Inflammatory macrophage treated with lipopolysaccharide for 4 hours (primary cell): ENCODE measurements at places on chromosomes 1 and 21.

GRCh38 chr21:45761704-45762103, 118.2 kb downstream of the PCBP3 start:
- no peak for DNase-seq

DNA sequence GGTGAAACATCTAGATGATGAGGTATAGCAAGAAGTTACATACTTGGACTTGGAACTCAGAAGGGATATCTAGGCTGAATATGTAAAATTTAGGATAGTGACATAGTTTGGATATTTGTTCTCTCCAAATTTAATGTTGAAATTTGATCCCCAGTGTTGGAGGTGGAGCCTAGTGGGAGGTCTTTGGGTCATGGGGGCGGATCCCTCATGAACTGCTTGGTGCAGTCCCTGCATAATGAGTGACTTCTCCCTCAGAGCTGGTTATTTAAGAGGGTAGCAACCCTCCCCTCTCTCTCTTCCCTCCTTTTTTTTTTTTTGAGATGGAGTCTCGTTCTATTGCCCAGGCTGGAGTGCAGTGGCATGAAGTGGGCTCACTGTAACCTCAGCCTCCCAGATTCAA, 15.5 kb downstream of the ST3GAL3 start:
- no peak for DNase-seq

DNA sequence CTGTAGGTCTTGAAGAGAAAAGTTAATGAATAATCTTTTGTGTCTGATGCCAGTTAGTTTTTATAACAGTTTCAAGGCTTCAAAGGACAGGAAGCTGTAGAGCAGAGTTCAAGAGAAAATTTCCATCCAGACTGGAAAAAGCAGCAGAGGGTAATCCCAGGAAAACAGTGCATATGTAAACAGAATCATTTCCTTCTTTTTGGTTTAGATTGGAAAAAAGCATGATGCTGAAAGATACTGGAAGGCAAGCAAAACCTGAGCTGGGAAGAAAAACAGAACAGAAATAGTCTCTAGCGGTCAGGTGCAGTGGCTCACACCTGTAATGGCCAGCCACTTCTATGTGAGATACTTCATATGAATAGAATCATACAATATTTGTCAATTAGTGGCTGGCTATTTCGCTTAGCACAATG, 71.9 kb downstream of the ZSWIM5 start:
- DNase-seq, result no peak

DNA sequence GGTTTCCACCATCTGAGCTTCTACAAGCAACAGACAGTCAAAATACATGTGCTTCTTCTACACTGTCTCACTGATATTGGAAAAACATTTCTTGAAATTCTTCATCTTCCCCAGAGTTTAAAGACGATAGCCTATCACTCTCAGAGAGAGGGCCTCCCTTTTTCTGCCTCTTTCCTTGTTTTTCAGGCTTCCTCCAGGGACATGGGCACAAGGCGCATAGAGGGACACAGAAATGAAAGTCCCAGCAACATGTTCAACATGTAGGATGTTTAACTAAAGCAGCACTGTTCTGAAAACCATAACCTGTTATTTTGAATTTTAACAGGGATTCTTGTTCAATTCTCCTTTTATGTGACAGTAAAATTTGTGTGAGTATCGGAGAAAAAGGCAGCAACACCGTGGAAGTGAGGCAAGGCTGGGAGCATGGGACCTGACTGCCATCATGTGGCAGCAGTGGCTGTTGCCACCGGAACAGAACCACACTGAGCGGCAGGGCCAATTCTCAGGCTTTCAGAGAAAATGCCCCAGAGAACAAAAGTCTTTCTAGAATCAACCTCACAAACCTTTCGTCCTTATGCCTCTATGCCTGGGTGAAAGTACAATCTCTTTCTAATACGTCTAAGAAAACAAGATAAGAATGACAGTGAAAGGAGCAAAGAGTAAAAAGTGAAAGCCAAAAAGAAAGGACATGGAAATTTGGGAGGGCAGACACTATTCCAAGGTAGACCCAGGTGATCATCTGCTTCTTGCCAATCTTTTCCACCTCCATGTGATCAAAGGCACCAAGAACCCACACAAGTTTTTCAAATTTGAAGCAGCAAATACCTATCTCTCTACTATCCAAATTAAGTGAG, 54.5 kb downstream of the PCNX2 start:
- DNase-seq, result peak; percentile 64

DNA sequence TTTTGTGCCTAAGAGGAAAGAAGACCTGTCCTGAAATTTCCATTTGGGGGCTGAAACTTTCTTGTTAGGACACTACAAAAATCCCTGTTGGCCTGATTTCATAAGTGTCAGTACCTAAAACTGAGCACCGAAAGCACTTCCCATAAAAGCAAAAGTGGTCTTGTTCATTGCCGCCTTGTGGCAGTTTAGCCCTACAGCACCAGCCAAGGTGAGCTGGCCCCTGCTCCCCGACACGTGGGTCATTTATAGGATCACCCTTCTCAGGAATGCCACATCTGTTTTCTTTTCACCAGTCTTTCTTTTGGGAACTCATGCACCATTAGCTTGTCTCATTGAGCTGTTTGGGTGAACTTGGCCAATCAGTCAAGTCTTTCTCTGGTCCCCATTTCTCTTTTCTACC, 155.8 kb upstream of the KAZN start:
- no peak for DNase-seq

DNA sequence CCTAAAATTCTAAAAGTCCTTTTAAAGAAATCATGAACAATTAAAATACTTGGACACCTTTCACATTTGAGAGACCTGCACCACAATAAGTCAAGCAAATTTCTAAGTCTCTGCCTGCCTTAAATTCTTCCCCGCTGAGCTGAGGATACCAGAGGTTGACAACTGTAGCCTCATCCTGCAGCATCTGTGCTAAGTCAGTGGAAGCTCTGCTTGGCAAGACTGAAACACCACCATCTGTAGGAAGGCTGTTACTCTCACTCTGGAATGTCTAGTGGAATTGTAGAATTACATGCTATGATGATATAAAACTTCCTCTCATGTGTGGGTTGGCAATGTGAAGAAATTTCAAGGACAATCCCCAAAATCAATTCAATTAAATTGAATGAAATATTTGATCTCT, 1756.5 kb downstream of the NCAM2 start:
- DNase-seq, result no peak

GRCh38 chr1:48817505-48818114, 40.9 kb upstream of the BEND5 start:
- DNase-seq, result peak; percentile 62

GRCh38 chr1:2087766-2088165, 37.6 kb downstream of the PRKCZ start:
- no peak for DNase-seq

DNA sequence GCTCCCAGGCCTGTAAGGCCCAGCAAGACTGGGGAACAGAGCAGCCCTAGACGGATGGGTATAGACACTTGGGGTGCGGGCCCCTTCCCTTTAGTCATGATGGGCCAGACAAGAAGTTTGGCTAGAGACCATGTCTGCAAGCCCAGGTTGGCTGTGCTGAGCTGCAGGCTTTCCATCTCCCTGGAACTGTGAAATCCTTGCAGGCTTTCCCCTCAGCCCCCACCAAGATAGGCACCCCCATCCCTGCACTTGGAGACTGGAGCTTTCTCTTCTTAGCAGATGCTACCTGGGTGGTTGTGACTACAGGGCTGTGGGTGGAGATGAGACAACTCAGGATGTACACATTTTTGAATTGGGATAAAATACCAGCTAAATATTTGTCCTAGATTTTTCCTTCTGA, 110.3 kb downstream of the PTPRU start:
- DNase-seq, result no peak

- DNase-seq, result no peak
These were observed 187.7 kb upstream of the USP24 start for GRCh38 chr1:55402671-55403464.

- no peak for DNase-seq
These were observed 166.6 kb downstream of the CLEC20A start for GRCh38 chr1:178330153-178330552.

DNA sequence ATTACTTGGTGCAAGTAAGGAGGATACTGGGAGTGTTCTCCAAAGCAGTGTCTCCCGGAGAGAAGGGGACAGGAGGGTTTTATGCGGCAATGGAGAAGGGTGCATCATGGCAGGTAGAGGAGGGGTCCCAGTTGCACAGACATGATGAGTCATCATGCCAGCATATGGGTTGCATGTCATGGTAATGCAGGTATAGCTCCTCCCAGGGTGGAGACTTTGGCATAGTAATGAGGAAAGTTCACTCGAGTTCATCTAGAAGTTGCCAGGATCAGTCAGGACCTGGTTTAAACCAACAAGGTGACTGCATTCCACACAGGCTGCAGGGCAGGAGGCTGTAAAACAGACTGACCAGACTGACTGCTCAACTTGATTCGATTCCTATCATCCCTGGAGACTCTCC, 355.7 kb upstream of the DUSP10 start:
- DNase-seq, result no peak

GRCh38 chr1:203555076-203555475, 61.1 kb downstream of the OPTC start:
- no peak for DNase-seq

- DNase-seq, result no peak
These were observed 501.6 kb downstream of the NPHP4 start for GRCh38 chr1:5490635-5491034.

DNA sequence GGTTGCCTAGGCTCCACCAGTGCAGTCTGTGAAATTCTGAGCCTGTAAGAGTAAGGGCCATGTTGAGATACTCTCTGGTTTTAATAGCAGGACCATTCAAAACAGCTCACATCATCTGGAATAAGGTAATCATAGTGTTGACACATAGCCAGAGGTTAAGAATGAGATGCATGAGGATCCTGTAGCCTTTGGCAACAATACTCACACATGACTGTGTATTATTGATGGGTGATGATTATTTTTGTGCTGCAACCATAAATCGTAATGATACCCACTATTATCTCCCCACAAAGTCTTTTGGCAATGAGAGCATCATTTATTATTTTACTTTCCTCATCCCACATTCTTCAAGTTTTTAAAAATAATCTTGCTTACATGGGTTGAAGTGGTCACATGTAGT, 35.5 kb downstream of the KCNK2 start:
- no peak for DNase-seq

- DNase-seq, result peak; percentile 37
These were observed 35.2 kb downstream of the SPEN start for GRCh38 chr1:15882665-15883064.

- DNase-seq, result no peak
These were observed 65.8 kb upstream of the BCL10 start for GRCh38 chr1:85342207-85342606.

DNA sequence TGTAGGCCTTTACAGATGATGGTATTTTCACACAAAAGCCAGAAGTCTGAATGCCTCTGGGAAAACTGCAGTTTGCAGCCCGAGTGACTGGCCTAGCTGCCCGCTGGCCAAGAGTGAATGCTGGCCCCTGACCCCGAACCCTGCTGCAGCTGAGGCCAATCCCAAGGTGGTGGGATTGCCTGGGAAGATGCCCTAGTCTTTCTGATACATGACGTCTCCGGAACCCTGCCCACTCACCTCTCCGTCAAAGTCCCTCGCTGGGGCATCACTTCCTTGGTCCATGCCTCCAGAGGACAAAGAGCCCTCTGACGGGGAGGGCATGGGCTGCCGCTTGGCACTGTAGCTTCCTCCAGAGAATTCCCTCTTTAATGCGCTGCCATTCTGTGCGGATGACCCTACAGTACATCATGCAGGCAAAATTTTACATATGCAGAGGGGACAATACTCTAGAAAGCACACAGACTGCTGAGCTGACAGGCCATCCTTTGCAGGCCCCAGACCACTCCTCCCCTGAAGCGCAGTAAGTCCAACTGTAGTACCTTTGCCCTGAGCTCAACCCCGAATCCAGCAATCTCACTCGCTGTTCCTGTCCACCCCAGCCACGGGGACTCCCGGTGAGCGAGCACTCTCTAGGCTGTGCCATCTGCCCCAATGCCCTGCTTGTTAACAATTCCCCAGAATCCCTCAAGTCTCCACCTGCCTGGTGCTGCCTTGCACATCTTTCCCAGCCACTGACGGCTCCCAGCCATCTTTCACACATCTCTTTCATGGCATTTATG, 54.7 kb downstream of the COQ8A start:
- DNase-seq, result no peak

- peak; percentile 29 for DNase-seq
These were observed 22.0 kb downstream of the FOXO6 start for GRCh38 chr1:41383094-41383852.

GRCh38 chr1:15008783-15009729, 144.5 kb upstream of the TMEM51 start:
- no peak for DNase-seq

- DNase-seq, result no peak
These were observed 15.6 kb upstream of the PIGM start for GRCh38 chr1:160047111-160047991.

- DNase-seq, result peak; percentile 12
These were observed 59.0 kb downstream of the TSEN15 start for GRCh38 chr1:184110272-184111204.

GRCh38 chr1:48730164-48730910, 46.4 kb downstream of the BEND5 start:
- no peak for DNase-seq

DNA sequence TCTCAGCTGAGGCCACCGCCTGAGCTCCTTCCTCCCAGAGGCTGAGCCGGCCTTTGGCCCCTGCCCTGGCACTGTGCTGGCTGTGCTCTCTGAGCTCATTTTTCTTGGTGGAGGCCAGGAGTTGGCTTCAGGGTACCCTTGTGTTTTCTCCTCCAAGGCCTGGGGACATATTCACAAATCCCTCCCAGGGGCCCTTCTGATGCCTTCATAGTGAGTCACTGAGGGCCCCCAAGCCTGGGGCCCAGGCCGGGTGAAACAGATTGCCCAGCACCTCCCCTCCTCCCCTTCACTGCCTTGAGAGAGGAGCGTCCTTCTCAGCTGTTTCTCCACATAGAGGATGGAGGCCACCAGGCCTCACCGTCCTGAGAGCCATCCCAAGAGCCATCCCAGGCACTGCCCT, 105.8 kb downstream of the SIK1 start:
- DNase-seq, result no peak

- peak; percentile 29 for DNase-seq
These were observed 1.2 kb downstream of the MCM3AP start for GRCh38 chr21:46284077-46284644.

- DNase-seq, result no peak
These were observed 93.7 kb downstream of the HHIPL2 start for GRCh38 chr1:222454186-222454585.

GRCh38 chr21:29157080-29157479, 26.6 kb downstream of the MAP3K7CL start:
- DNase-seq, result peak; percentile 89

DNA sequence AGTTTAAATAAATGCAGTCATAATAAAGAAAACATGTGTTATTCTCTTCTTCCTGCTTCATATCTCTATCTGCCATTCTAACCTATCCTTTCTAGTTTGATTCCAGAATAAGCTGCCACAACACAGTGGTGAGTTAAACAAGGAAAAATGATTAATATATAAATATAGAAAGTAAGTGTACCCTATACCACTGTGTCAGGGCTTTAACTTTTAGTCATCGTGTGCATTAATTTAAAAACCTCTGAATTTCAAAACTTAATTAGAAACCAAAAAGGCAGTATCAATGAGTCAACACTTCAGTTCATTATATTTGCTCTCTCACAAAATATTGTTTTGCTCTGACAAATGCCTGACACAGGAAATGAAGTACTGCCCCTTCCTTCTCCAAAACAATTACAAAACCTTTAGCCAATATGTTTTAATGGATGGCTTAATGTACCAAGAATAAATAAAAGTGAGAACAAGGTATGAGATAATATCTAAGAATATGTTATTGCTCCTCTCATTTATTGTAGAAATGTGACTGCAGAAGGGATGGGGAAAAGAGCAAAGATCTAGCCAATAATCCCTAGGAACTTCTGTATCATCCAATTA, 634.8 kb downstream of the KCNT2 start:
- DNase-seq, result no peak
